ENCODE measurements at places on chromosomes 4 and X.

DNA sequence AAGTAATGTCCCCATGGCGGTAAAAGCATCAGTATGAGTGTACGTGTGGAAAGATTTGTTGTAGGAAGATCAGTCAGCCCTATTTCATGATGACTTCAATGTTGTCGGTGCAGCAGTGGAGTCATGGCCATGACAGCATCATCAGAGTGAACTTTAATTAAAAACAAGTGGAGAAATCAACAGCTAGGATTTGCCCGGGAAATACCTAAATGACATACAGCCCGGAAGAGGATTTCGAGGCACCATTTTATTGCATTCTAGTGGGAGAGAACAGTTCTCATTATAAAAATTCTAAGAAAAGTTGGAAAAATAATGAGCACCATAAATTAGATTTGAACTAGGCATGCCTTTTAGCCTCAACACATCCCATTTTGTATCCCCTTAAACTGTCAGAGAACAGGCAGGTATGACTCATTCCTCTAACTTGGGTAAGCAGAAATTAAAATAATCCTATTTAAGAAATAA is 170.1 kb downstream of the SHROOM3 start:
- no peak for DNase-seq

- DNase-seq: no peak
Observed at GRCh38 chr4:123398853-123399626, 2.4 kb downstream of the SPRY1 start.

GRCh38 chr4:6916069-6916586 is 6.5 kb downstream of the TBC1D14 start:
- no peak for DNase-seq

- DNase-seq: no peak
Observed at GRCh38 chr4:87103691-87104187, 116.7 kb downstream of the KLHL8 start.

DNA sequence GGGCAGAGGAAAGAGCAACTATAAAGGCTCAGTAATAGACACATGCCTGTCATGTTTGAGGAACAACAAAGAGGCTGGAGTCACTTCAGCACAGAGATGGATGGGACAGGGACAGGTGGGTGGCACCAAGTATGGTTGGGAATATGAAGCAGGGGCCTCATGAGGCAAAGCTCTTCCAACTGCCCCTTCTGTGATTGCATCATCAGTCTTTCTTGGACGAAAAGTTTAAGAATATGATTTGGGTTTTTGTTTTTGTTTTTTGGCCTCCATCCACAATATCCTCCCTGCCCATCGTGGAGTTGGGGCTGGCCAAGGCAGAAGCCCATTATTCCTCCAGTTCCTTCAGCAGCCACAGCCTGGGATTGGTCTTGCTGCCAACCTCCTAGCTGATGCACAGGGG is 34.4 kb downstream of the SAGE1 start:
- no peak for DNase-seq

- DNase-seq: no peak
Observed at GRCh38 chr4:148116969-148117368, 325.2 kb downstream of the NR3C2 start.

DNA sequence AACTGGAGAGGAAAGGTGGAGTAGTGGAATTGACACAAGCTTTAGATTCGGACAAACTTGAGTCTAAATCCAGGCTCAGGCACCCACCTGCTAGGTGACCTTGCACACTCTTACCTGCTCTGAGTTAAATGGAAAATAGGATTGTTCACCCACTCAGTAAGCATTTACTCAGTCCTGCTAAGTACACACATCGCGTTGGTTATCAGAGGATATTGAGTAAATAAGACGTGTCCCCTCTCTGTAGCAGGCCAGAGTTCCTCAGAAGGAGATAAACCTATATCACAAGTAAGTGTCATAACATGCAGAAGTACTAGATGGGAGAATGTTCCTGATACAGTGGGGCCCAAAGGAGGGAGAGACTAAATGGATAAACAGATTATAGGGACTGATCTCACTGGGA is 117.7 kb downstream of the SMIM20 start:
- no peak for DNase-seq

- no peak for DNase-seq
Observed at GRCh38 chrX:137684591-137684990, 118.7 kb downstream of the ZIC3 start.

DNA sequence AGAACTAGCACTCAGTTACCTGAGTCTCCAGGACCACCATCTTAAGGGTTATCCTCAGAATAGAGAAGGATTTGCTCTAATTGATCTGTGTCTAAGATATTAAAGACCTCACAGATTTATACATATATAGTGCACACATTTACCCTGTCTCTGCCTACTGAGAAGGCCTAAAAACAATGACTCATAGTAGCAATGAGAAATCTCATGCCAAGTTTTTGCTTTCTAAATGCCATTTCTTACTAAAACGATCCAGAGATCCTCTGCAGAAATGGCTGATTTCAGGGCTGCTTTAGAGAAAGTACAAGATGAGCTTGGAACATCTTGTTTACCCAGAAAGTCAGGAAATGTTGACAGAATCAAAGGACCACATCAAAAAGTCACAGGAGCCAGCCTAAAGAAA is 79.1 kb upstream of the INPP4B start:
- DNase-seq: no peak

GRCh38 chr4:169150806-169151205 is 120.0 kb downstream of the SH3RF1 start:
- DNase-seq: no peak

- DNase-seq: no peak
Observed at GRCh38 chrX:29775890-29776289, 439.5 kb upstream of the MAGEB2 start.

- DNase-seq: no peak
Observed at GRCh38 chr4:87216469-87216868, 3.9 kb downstream of the KLHL8 start.

DNA sequence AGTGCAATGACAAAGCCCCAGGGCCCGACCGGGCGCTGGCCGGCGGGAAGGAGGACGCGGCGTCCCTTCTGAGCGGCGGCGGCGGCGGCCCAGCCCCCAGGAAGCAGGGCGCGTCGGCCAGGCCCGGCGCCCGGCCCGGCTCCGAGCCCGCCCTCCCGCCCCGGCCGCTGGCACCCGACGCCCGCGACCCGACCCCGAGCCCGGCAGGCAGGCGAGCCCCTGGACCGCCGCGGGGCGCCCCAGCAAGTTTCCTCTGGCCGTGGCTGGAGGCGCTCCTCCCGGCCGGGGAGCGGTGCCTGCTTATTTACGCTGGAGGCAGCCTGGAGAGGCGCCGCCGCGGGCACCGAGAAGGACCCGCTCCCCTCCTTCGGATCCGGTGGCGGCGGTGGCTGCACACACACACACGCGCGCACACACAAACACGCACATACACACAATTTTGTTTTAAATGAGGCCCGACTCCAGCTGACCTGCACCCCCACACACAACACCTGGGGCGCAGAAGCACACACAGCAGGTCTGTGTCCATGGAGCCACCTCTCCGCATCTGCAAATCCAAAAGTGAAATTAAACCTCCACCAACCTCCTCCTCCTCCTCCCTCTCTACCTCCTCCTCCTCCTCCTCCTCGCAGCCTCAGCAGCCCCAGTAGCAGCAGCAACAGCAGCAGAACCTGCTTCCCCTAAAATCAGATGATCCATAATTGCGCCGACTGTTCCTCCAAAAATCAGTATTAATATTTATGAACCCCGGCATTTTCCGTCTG is 669 bp downstream of the IRF2 start:
- peak; percentile 83 for DNase-seq

GRCh38 chrX:139930401-139930800 is 2.5 kb downstream of the ATP11C start:
- DNase-seq: no peak

- DNase-seq: no peak
Observed at GRCh38 chr4:66667249-66667648, 878.1 kb downstream of the CENPC start.

DNA sequence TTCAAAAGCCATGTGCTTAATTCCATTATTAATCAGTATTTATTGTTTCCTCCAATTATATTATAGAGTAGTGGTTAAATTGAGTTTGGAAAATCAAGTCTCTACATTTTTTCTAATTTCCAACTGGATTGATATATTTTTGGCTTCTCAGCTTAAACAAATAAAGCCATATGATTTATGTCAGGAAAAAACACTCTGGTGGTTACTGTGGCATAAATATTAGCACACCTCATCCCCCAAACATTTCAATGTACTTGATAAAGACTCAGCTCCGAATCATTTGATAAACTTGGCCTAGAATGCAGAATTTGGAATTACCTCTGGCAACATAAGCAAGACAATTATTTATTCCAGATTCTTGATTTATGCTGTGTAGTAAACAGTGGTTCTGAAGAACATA is 2313.8 kb downstream of the ARAP2 start:
- DNase-seq: no peak

- no peak for DNase-seq
Observed at GRCh38 chrX:112235547-112235946, 153.0 kb upstream of the TRPC5 start.

- no peak for DNase-seq
Observed at GRCh38 chrX:70504772-70505450, 60.3 kb downstream of the DLG3 start.

GRCh38 chr4:56468097-56468422 is 643 bp downstream of the SRP72 start:
- DNase-seq: no peak

DNA sequence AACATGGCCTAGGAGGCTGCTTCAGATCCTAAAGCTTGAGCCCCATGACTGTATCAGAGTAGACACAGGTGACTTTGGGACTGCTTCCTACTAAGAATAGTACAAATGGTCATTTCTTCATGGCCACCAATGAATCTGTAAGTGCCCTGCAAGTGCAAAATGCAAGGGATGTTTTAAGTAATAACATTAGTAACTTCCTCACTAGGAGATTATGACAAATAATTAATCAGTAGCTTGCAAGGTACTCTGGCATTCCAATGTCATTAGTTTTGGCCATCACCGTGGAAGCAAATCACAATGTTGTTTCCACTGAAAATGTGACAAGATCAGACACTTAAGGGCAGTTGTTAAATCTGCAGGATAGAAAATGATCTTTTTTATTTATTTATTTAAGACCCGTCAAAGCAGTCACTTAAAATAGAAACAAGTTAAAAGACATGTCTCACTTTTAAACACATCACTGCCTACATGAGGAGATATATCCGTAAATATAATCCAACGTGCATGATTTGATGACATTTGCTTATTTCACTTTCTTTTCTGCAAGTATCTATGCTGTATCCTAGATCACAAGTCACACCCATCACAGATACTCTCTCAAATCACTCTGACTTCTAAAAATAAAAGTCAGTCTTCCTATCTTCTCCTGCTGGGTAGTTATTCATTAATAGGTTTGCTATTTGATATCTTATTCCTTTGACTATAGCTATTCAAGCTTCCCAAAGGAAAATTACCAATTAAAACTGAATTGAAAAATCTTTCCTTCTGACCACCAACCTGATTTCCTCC is 400.6 kb downstream of the IL15 start:
- no peak for DNase-seq

GRCh38 chr4:135277068-135277979 is 1075.7 kb upstream of the PABPC4L start:
- no peak for DNase-seq

DNA sequence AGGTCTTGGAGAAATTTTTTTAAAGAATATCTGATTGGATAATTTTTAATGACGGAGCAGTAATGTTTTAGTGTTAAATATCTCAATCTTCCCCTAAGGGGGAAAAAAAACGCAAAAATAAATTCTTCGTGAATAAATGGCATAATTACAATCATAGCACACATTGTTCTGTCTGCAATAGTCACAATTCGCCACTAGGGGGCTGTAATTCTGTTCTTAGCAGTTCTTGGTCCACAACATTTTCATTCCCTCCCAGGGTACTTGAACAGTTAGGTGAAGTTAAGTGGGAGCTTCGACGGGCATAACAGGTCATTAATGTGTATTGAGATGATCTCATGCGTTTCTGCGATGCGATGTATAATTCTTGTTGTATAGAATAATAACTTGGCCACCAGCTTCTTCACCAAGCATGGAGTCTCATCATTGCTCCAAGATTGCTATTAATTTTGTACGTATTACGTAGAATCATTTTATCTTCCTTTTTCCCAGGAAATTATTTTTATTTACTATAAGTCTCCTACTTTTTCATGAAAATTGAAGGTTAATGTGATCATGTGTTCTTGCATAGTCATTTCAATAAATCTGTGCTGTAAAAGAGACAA is 27.2 kb downstream of the HTR2C start:
- DNase-seq: no peak

DNA sequence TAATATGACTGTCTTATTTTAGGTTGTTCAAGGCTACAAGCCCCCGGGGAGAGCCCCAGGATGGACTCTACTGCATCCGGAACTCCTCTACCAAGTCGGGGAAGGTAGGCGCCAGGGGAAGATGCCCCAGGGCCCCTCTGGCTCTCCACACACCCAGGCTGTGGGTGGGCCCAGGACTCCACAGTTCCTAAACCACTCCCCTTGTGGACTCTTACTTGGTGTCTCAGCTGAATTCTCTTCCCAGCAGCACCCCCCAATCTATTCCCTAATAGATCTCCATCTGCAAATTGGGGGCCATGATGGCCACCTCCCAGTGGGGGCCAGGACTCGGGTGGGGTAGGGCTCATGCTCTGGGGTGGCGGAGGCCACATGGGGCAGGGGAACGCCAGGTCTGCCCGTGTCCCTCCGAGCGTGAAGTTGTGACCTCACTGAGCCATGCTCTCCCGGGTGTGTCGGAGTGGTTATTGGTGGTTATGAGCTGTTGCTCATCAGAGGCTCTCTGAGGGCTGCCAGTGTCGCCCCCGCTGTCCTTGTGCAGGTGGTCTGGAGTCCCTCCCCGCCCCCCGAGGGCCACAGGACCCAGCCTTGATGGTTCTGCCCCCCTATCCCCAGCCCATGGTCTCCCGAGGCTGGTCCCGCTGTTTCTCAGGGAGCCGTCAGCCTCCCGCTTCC is 11.2 kb upstream of the ADD1 start:
- no peak for DNase-seq

DNA sequence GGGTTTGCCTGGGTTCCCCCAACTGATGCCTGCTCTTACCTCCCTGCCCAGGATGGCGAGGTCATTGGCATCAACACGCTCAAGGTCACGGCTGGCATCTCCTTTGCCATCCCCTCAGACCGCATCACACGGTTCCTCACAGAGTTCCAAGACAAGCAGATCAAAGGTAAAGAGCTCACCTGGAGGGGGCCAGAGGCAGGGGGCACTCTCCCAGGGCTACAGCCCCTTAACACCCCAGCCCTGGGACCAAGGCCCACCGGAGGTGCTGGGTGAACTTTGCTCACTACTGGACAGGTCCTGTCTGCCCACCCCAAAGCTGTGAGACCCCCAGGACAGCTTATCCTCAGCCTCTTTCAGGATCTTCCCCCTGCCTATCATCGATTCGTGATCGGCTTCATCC is 24.5 kb downstream of the HTRA3 start:
- DNase-seq: no peak

- DNase-seq: no peak
Observed at GRCh38 chr4:137768196-137768595, 235.9 kb upstream of the PCDH18 start.

DNA sequence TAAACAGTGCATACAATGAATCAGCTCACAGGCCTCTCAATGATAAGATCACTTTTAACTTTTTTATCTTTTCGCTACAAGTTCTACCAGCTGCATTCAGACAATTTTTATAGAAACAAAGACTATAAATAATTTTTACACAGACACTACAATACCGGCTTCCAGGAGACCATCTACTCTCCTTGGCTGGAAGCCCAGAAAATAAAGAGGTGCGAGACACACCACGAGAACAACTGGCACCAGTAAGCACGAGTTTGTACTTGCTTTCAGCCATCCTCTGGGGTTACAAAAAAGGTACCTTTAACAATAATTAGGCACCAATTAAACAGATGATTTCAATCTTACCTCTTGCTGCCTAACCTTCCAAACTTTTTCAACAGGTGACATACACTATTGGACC is 11.2 kb upstream of the PRDX4 start:
- DNase-seq: no peak

Measured in T-helper 2 cell (primary cell).